ENCODE measurements at places on chromosomes 3 and 15.

GRCh38 chr15:89128320-89129122, 40.3 kb downstream of the ABHD2 start:
- DNase-seq, result no peak

- no peak for DNase-seq
Measured at GRCh38 chr15:36495456-36495991, 83.9 kb upstream of the CDIN1 start.

- DNase-seq, result no peak
Measured at GRCh38 chr3:183560607-183561006, 5.1 kb upstream of the KLHL6 start.

DNA sequence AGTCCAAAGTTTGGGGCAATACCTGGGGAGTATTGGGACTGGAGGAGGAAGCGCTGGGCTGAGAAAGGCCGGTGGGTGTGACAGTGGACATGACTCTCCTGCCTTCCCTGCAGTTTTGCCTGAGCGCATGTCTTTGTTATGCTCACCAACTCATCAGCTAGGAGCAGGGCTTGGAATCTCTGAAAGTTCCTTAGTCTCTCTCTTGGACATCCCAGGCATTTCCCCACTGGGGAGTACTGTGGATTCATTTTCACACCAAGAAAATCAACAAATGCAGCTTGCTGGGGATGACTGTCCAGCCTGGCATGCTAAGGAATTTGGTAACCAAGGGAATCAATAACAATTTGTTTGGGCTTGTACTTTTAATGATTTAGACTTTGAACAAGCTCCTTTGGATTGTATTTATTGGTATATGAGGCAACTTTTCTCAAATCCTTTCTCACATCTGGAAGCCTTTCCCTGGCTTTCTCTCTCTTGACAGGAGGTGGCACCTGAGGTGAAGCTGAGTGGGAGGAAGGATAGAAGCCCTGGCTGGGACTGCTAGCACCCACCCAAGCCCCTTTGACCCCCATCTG, 48.5 kb upstream of the CHST2 start:
- no peak for DNase-seq

All from stimulated activated CD4-positive, alpha-beta T cell treated with anti-CD3 and anti-CD28 coated beads, Interleukin-12 subunit alpha, Interleukin-12 subunit beta, amount 100 ng/mL, for 24 hours (primary cell).